ENCODE measurements at places on chromosomes 3 and 15. TPM values are rescaled to one million over a fixed set of nuclear protein-coding genes. Genes with fewer than 3 reads are reported as not detected.

The C3orf49 gene
- not detected for total RNA-seq

The HCN4 gene
- total RNA-seq: not detected

The SOX14 gene
- total RNA-seq: not detected

The RTP1 gene
- under 0.01 TPM for total RNA-seq

The TIPARP gene
- 61.2 TPM for total RNA-seq

The SMCO1 gene
- 0.28 TPM for total RNA-seq
